NCI-H510A treated with DMSO at 0.1 percent for 48 hours (cell line): ENCODE measurements at places on chromosomes 4 and X.

DNA sequence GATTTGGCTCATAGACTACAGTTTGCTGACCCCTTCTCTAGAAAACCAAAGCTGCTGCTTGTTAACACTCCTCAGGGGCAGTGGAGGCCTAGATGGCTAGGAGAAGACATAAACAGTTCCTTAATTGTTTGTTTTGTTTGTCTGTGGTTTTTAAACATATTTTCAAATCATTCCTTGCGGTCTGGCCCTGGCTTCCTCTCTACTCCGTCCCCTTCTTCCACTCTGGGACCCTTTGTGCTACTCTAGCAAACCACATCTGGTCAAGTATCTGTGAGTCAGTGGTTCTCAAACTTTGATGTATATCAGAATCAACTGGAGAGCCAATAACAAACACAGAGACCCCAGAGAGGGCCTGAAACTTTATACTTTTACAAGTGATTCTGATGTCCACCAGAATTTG lies 36.1 kb downstream of the FRMPD4 start:
- DNase-seq = no peak

DNA sequence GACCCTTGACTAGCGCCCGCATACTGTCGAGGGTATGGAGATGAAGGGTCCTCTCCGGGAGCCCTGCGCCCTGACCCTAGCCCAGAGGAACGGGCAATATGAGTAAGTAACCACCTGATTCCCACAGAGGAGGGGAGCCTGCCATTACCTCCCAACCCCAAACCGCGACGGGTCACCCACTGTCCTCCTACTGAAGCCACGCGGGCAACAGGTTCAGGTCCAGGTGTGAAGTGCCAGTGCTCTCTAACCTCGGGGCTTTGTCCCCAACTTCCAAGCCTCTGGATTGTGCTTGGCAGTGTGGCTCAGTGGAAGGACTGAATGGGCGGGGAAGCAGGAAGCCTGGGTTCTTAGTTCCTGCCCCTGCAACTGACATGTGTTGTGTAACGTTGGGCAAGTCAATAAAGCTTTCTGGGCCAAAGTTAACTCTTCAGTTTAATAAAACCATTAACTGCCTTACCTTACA lies 694 bp downstream of the OCRL start:
- DNase-seq = peak; percentile 1

GRCh38 chr4:184287697-184288255 lies 70.1 kb upstream of the ENPP6 start:
- DNase-seq = peak; percentile 60

GRCh38 chr4:48295116-48295515 lies 25.5 kb upstream of the TEC start:
- DNase-seq = no peak

GRCh38 chr4:146525754-146526153 lies 4.0 kb upstream of the SLC10A7 start:
- no peak for DNase-seq
